ENCODE measurements at places on chromosomes 11 and 22. TPM values are rescaled to one million over a fixed set of nuclear protein-coding genes. Genes with fewer than 3 reads are reported as not detected.

The TP53AIP1 gene
- total RNA-seq: not detected

The PATL1 gene
- total RNA-seq: 21.1 TPM

- no peak for DNase-seq
Measured at GRCh38 chr11:111448414-111448813, 63.8 kb downstream of the BTG4 start.

DNA sequence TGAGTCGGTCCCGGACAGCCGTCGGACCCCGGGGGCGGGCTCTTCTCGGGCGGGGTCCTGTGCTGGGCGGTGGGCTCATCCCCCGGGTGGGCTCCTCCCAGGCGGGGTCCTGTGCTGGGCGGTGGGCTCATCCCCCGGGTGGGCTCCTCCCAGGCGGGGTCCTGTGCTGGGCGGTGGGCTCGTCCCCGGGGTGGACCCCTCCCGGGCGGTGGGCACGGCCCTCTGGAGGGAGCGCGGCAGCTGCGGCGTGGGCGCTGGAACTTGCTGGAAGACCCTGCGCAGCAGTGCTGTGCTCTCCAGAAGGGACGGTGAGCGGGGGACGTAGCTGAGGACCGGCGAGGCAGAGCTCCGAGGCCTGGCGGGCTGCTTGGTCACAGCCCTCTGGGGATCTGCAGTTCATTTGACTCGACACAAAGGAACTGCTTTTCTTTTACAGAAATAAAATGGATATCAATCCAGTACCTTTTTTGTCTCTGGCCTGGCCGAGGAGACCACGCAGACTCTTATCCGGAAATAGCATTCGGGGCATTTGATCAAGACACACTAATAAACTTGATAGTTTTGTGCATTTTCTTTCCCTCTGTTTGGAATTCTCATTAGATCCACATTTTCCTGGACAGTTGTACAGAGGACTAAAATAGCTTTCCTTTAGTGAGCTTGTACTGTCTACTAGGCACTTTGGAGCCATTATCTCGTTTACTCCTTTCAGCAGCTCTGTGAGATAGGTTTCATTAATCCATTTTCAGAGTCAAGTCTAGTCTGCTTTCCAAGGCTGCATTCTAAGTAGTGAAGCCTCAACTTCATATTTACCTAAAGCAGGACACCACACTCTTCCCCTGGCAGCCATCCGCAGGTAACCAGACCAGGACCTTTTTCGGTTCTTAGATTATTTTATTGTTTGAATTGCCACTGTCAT lies 812 bp downstream of the JAM3 start:
- DNase-seq: no peak

GRCh38 chr22:40605761-40606160 lies 30.8 kb downstream of the MRTFA start:
- no peak for DNase-seq

Measured in left ventricle myocardium inferior (tissue), 1 donor.